ENCODE measurements at places on chromosomes 3 and 15.

DNA sequence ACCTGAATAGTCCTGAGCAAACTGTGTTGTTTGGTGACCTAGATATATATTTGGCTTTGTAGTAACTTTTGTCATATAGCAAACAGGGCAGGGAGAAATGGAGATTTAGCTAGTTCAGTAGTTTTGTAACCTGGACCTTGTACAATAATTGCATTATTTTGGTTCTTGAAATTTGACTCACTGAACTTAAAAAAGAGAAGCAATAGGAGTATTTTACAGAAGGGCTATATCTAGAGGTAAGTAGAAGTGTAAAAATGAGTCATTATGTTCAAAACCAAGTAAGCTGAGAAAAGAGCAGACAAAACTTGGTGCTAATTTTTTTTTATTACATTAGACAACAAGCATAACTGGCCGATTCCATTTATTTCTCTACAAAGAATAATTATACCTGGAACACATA lies 505.4 kb downstream of the ZIC1 start:
- DNase-seq: no peak

DNA sequence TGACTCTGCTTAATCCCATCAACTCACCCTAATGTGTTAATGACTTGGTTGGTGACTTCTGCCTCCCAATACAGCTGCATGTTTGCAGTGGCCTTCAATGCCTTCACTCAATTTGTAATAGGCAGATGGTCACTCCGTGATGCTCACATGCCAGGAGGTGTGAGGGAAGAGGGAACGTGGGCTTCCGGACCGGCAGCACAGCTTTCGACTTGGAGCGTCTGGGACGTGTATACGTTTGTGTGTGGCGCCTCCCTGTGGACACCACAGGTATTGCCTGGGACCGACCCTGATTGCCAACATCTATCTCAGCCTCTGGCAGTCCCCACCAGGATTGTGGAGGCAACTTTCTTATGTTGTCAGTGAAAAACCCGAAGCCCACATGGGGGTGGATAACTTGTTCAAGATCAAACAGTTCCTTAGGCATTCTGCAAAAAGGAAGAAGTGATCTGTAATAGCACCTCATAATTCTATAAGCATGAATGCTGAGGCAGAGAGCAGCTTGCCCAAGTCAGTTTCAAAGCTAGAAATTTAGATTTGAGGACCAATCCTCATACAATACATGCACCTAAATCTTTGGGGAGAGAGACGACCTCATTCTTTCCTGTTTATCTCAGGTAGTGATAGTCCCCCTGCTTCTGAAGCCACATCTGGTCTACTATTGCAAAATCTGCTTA lies 16.9 kb downstream of the MRPL46 start:
- DNase-seq: peak; percentile 40

DNA sequence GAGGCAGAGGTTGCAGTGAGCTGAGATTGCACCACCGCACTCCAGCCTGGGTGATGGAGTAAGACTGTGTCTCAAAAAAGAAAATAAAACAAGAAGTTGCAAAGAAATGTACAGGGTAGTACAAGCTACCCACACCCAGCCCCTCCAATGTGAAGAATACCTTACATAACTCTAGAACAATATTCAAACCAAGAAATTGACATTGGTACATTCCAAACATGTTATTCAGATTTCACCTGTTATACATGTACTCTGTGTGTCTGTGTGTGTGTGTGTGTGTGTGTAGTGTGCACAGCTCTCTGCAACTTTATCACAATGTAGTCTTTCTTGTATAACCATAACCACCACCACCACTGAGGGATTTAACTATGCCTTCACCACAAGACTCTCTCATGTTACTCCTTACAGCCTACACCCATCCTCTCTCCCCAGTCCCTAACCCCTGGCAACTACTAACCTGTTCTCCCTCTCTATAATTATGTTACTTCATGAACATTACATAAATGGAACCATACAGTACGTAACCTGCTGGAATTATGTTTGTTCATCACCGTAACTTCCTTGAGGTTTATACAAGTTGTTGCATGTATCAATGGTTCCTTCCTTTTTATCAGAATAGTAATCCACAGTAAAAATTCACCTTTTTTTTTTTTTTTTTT lies 16.2 kb upstream of the TJP1 start:
- no peak for DNase-seq

- DNase-seq: peak; percentile 84
Measured at GRCh38 chr3:141796889-141797781, 33.9 kb downstream of the GRK7 start.

- no peak for DNase-seq
Measured at GRCh38 chr15:77731067-77731466, 98.4 kb upstream of the LINGO1 start.

- DNase-seq: no peak
Measured at GRCh38 chr3:114552527-114552812, 258.6 kb downstream of the TIGIT start.
